ENCODE measurements at places on chromosomes 2 and 18.

DNA sequence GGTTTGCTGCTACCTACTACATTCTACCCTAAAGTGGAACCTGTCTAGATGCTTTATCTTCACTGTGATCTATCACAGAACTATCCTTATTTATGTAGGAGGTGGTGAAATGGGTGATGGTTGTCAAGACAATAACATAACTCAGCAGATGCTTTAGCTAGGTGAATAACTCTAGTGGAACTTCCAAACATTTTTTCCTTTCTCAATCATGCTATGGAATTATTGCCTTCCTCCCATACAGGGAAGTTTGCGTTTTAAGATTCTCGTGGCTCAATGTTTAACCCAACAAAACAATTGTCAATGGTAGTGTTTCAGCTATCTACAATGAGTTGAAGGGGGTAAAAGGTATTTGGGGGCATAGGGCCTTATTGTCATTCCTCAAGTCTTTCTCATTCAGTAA is 82.6 kb upstream of the GLI2 start:
- no peak for ATAC-seq

GRCh38 chr2:190328573-190329147 is 9.0 kb upstream of the HIBCH start:
- ATAC-seq: no peak

GRCh38 chr2:191611614-191612013 is 66.3 kb upstream of the NABP1 start:
- ATAC-seq: peak; percentile 97

DNA sequence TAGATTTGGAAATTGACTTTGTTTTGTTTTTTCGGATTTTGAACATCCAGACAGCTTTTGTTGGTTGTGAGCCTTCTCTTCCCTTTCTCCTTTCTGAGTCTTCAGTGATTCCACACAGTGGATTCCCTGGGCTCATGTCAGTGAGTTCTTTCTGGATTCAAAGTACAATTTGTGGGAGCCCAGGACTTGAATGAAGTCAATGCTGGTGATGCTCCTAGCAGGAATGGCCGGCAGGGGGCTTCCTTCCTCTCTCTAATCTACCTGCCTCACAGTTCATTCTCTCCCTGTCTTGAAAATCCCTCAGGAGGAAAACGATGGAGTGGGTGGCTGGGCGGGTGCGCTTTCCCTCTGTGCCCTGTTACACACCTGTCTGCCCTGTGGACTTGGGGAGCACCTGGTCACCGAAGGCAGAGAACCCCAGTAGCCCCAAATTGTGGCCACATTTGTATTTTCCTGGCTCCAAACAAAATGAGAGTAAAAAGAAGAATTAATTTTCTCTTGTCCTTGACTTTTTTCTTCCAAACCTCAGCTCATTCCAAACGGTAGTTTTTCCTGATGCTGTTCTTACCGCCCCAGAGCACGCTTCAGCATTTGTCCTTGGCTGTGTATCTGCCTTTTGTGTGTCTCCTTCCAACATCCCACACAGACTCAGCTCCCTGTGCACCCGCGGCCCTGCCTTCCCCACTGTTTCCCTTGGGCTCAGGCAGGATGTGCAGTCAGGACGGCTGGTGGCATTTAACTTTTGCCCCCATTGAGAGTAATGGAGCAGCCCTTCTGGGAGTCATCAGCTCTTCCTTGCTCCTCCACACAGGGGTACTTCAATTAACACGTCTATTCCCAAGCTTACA is 86.6 kb downstream of the MARCO start:
- ATAC-seq: no peak

DNA sequence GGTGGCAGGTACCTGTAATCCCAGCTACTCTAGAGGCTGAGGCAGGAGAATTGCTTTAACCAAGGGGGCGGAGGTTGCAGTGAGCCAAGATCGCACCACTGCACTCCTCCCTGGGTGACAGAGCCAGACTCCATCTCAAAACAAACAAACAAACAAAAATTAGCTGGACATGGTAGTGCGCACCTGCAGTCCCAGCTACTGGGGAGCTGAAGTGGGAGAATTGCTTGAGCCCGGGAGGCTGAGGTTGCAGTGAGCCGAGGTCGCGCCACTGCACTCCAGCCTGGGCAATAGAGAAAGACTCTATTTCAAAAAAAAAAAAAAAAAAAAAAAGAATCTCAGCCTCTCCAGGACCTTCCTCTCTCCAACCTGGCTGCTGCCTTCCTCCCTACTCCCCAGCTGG is 20.1 kb downstream of the SRSF7 start:
- no peak for ATAC-seq

DNA sequence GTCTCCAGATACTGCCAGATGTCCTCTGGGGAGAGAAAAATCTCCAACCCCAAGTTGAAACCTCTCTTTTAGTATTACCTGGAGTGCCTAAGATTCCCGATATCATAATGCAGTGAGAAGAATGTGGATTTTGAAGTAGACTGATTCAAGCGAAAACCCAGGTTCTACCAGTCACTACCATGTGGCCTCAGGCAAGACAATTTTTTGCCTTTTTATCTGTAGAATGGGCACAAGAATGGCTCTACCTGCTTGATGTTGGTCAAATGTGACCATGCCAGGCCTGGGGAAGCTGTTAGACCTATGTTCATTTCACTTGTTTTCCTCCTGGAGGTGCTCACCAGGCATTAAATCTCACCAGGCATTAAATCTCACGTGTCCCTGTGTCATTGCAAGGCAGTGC is 131.3 kb downstream of the DDX1 start:
- no peak for ATAC-seq

DNA sequence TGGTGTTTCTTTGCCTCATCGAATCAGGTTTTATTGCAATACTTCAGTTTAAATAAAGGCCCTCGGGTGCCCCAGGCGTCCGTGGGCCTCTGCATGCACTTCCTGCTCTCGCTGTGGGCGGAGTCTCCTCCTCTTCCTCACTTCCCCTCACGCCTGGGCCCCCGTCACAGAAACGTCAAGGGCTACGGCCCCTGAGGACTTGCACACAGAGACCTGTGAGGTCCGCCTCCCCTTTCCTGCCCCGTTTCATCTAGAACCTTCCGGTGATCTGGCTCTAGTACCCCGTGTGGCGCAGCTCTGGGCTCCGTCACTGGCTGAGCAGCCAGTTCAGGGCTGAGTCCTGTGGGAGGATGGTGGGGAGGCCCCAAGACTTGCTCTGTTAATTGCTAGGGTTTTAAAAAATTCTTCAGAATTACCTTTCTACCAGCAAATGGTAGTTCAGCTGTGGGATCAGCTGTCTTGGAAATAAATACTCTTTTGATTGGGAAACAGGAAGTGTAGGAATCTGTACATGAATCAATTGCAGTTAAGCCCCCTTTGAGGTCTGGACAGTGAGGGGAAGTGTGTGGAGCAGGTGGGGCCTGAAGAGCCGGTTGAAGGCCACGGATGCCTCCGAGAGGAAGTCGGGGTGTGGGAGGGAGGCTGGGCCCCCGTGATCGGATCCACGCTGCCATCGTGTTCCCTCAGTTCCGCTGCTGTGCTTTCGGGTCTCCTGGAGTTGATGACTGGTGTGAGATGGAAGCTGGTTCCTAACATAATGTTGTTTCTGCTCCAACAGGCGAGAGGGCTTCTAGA is 10.2 kb downstream of the NFATC1 start:
- ATAC-seq: peak; percentile 92

GRCh38 chr2:85748039-85748734 is 5.6 kb upstream of the ATOH8 start:
- peak; percentile 79 for ATAC-seq

GRCh38 chr18:78770139-78770822 is 209.3 kb upstream of the SALL3 start:
- ATAC-seq: no peak

DNA sequence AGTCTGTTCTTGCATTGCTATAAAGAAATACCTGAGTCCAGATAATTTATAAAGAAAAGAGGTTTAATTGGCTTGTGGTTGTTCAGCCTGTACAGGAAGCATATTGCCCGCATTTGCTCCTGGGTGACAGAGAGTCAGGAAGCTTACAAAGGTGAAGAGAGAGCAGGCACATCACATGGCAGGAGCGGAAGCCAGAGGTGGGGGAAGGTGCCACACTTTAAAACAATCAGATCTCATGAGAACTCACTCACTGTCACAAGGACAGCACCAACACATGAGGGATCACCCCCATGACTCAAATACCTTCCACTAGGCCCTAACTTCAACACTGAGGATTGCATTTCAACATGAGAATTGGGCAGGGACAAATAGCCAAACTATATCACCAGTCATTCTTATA is 124.8 kb upstream of the COL5A2 start:
- ATAC-seq: no peak

GRCh38 chr2:159168707-159169106 is 117.8 kb downstream of the WDSUB1 start:
- ATAC-seq: no peak

DNA sequence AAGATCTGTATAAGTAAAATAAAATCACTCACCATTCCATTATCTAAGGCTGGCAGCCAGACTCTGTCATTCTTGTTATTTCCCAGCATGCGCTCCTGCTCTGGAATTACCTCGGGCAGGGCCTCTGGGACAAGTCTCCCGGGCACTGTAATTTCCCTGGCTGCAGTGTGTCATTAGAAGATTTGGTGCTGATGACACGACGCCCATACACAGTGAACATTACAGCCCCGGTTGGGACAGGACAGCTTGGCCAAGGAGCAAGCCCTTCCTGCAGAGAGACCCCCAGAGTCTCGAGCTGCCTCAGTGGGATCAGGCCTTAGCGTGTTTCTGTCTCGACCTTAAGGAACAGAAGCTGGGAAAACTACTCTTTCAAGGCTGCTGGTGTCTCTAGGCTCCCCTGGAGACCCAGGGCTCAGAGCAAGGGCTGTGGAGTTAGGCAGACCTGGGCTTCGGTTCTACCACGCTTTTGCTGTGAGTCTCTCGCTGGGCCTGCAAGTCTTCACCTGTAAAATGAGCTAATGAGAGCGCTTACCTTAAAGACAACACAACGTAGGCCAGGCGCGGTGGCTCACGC is 39.7 kb downstream of the SMAD7 start:
- ATAC-seq: no peak

- ATAC-seq: no peak
These were observed 206.8 kb upstream of the ERBB4 start for GRCh38 chr2:212745359-212745758.

DNA sequence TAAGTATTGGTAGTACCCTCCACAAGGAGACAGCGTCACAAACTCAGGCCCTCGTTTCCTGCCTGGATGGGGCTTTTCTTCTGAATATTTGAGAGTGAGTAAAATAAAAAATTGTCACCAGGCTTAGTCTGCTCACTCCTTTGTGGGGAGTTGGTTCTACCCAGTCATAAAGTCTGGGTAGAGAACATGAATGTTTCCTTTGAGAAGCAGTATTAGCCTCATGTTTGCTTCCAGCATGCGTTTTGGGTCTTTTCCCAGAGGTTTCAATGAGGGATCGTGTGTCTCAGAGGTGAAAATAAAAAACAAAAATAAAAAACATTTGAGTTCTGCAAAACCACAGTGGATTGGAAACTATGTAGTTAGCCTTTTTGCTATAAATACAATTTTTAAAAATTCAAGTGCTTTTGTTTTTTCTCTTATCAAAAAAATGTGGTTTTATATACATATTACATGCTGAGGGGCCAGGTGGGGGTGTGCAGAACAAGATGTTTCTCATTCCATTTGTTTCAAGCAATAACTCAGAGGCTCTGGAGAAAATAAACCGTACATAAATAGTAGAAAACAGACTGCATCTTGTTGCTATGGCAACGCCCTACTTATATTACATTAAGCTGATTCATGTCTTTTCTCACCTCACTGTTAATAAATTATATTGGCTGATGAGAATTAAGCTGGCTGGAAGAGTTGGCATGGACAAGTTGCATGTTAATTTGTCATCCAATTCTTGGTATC is 225.4 kb upstream of the FBXO11 start:
- no peak for ATAC-seq

DNA sequence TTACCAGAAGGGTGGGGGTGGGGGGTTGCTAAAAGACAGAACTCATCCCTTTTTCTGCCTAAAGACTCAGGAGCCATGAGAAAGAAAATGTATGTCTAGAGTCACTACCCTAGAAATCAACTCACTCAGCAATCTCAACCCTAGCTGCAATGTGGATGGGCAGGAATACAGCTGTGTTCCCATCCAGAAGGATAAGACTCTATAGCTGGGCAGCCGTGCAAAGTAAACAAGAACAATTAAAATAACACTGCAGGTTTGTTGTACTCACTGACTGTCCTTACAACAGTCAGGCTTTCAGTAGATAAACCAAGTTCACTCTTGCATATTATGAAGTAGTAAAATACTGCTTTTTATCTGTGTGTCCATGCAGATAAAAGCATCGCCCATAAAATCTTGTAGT is 74.0 kb downstream of the ESCO1 start:
- no peak for ATAC-seq

GRCh38 chr2:241160318-241160717 is 10.1 kb downstream of the PPP1R7 start:
- no peak for ATAC-seq

DNA sequence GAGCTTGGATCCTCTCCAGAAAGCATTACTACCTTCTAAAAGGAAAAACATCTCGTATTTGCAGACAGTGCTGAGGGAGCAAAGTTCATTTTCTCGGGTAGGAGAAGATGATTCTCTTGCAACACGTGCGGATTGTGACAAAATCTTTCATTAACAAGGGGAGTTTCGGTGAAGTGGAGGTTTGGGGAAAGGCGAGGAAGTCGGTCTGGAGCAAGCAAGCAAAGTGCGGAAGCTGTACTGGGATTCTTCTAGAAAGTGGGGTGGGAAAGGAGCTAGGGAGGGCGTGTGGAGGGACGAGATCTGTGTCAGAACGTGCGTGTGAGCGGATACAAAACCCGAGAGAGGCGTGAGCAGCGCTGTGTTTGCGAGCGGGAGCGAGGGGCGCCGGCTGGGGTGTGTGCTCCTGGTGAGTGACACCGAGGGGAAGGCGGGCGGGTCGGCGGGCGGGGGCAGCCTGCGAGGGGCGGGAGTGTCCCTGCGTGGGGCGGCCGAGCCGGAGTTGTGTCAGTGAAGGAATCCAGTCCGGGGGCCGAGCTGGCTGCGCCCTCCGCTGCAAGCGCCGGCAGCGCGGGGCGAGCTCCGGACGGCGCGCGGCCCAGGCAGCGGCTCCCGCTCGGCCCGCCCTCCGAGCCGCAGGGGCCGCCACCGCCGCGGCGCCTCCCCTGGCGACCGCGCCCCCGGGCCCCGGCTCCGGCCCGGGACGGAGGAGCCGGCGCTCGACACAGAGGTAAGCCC is at the start of gene SPATS2L:
Gene SPATS2L (plus strand): TSS at position 498 of the 735 bp plus-strand sequence. CDS start 82,552 bp downstream, outside the sequence.
- ATAC-seq: peak; percentile 69

DNA sequence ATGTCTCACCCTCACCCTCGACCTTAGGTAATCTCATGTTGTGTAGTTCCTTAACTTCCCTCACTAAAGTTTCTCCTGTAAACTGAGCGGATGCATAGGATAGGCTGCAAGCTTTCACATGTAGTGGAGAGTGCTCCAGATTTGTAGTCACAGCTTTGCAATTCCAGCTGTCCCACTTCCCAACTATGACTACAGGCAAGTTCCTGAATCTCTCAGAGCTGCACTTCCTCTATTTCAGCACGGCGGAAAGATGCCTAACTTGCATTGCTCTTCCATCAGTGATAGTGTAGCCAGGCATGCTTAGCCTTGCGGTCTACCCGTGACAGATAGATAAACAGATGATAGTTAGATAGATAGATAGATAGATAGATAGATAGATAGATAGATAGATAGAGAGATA is 183.1 kb upstream of the CCDC68 start:
- no peak for ATAC-seq

- ATAC-seq: no peak
These were observed 56.0 kb upstream of the LRPPRC start for GRCh38 chr2:44051593-44052347.
